ENCODE measurements at places on chromosomes 1 and 21. TPM values are rescaled to one million over a fixed set of nuclear protein-coding genes. Genes with fewer than 3 reads are reported as not detected.

Gene TMEM240
- not detected for total RNA-seq

Gene S100A7A
- total RNA-seq: not detected

Gene NBL1
- 34.2 TPM for total RNA-seq

Gene FCN3
- total RNA-seq: not detected

GRCh38 chr1:67687649-67688048 lies 2.6 kb downstream of the GADD45A start:
- no peak for DNase-seq

DNA sequence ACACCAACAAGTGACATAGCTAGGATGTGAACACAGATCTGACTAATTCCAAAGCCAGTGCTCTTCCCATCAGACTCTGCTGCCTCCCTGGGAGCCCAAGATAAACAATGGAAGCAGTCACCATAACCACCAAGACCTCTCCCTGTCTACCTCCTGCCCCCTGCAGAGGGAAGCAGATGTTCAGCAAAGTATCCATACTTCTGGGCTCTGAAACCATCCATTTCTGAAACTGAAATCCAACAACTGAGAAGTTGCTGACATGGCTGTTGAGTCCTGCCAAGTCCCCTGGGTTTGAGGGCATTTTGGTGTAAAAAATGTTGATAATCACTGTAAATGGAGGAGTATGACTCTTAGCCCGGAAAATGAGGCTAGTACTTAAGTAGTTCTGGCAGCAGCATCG lies 102.1 kb downstream of the TYW3 start:
- DNase-seq: peak; percentile 93

GRCh38 chr21:42164064-42164789 lies 54.7 kb upstream of the ABCG1 start:
- no peak for DNase-seq

Gene FGR
- total RNA-seq: not detected
